Islet precursor cell (in vitro differentiated cells): ENCODE measurements at places on chromosomes 1 and 21.
A peak's percentile ranks its signal among the peaks of the same experiment; 100 is the strongest.

DNA sequence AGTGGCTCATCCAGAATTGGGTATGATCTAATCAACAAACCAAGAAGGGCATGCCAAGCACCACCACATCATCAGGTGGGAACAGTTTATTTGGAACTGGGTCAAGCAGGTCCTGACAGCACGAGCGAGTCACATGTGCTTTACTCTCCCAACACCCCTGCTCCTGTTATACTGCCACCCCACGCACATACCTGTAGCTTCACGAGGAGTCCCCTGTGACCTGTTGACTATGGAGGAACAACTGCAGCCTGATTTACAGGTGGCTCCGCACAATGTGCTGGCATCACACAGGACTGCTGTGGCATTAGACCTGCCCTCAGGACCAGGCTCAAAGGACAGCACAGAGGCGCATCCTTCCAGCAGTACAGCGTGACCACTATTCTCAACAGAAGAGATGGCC is 70.8 kb upstream of the LRRN2 start:
- DNase-seq: peak; percentile 45

GRCh38 chr1:43134640-43135039 is 37.5 kb downstream of the EBNA1BP2 start:
- DNase-seq: no peak

- no peak for DNase-seq
Observed at GRCh38 chr1:167434306-167434705, 84.0 kb downstream of the CD247 start.

GRCh38 chr1:17596651-17597509 is 57.4 kb downstream of the ARHGEF10L start:
- peak; percentile 86 for DNase-seq

DNA sequence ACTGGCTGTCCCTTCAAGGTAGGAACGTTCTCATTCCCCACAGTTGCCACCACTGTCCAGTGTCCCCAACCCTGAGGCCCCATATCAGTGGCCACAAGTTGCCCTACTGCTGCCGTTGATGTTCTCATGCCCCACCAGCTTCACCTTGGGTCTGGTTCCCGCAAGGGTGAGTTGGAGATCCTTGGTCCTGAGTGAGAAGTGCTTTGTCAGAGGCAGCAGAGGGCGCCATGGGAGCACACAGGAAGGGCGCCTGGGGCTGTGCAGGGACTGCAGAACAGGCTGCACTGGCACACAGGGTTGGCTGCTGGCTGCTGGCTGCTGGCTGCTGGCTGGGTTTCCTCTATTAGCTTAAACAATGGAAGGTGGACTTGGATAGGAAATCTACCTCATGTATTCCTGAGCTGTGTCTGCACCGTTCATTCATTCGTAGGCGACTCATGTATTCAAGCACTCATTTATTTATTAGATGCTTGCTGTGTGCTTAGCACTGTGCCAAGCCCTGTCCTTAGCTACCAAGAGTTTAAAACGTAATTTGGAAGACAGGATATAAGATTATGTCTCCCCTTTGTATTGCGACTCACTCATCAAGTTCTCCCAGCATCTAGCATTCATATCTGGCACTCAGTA is 2.1 kb upstream of the S100A9 start:
- DNase-seq: peak; percentile 91

GRCh38 chr1:26689504-26689903 is 6.3 kb upstream of the ARID1A start:
- no peak for DNase-seq

- DNase-seq: no peak
Observed at GRCh38 chr1:160665330-160666078, 18.7 kb upstream of the SLAMF1 start.

GRCh38 chr1:232709386-232709785 is 79.5 kb upstream of the SIPA1L2 start:
- DNase-seq: no peak

DNA sequence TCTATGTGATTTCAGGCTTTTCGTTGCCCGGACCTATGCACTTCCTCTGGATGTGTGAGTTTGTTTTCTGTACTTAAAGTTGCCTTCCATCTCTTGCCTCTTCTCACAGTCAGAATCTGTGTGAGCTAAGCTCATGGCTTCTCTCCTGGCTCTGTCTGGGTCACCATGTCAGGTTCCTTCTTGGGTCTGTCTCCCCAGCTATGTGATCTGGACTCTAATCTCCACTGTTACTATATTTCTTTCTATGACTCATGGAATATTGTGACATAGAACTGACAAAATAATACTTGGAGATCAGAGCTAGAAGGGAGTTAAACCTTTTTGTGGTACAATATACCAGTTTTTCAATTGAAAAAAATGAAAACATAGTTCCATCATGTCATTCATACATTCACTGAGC is 172.7 kb upstream of the FGGY start:
- DNase-seq: no peak

GRCh38 chr1:23777979-23778814 is at the start of gene PITHD1:
Gene PITHD1, plus strand, starts transcription at chr1:23778418. Its CDS starts 98 bp downstream, at chr1:23778516.
- peak; percentile 94 for DNase-seq

GRCh38 chr21:45030682-45031570 is 43.5 kb upstream of the ADARB1 start:
- DNase-seq: peak; percentile 59
